ENCODE measurements at places on chromosomes 3 and 15. TPM values are rescaled to one million over a fixed set of nuclear protein-coding genes. Genes with fewer than 3 reads are reported as not detected.

The CASR gene
- not detected for total RNA-seq

The XIRP1 gene
- 0.44 TPM for total RNA-seq

DNA sequence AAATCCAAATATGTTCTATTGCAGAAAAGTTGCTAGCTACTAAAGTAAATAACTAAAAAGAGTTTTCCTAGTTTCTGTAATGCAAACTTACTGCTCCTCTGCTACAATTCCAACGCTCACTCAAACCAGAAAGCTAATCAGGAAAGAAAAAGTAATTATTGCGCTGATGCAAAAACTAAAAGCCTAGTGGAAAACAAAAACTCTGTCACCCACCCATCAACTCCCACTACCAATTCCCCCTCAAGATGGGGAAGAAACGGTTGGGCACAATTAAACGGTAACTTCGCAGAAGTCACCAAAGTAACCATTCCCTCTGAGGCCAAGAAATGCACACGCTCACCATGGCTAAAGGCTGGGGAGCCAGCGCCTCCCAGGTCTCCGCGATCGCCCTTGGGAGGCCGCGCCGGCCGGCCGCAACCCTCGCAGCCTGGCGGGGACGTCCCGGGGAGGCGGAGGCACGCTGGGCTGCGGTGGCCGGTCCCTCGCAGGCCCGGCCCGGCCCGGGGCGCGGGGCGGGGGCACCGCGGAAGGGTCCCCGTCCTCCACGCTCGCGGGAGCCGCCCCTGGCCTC is 684 bp downstream of the SLTM start:
- H3K4me1 ChIP-seq: no peaks in the 10 kb centered on the region
- peak overlapping the region; percentile 91 for H3K4me3 ChIP-seq
- H3K27ac ChIP-seq: peak overlapping the region; percentile 99
- no peaks in the 10 kb centered on the region for H3K27me3 ChIP-seq
- DNase-seq: no peak

DNA sequence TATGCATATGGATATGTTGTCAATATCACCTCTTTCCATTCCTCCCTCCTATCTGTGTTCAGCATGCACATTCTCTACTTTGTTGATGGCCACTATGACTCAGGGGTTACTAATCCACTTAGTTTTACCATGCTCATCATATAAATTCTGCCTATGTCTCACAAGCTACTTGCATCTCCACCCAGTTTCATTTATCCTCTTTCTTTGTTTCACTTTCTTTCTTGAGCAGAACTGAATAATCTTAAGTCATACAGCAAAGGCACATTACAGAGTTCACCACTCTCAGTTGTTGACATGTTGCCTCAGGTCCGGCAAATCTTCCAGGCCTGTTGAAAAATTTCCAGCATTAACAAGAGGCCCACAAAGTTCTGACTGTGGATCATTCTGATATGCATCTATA is 71.5 kb downstream of the SSR3 start:
- H3K36me3 ChIP-seq: no peaks in the 10 kb centered on the region
- peak overlapping the region; percentile 20 for H3K27ac ChIP-seq
- H3K4me3 ChIP-seq: no peak overlapping the region
- no peaks in the 10 kb centered on the region for H3K27me3 ChIP-seq

DNA sequence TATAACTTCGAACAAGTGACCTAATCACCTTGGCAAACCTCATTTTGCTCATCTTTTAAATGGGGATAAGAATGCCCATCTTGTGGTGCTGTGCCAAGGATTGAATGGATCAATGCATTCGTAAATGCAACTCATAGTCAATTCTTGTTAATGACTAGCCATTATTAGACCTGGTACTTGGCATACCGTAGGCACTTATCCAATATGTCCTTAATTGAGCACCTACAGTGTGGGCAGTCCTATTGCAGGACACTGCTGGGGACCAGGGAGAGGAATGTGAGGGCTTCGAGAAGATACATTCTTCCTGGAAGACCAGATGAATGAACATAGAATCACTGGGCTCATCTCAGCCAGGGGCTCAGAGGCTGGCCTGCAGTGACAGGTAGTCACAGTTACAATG is 177.2 kb upstream of the TLE3 start:
- H3K4me3 ChIP-seq: no peak overlapping the region
- no peaks in the 10 kb centered on the region for H3K36me3 ChIP-seq
- no peak overlapping the region for H3K27ac ChIP-seq

GRCh38 chr15:95091444-95091843 is 860.1 kb downstream of the MCTP2 start:
- no peaks in the 10 kb centered on the region for H3K36me3 ChIP-seq
- H3K27ac ChIP-seq: no peak overlapping the region
- DNase-seq: no peak
- no peak overlapping the region for H3K4me3 ChIP-seq

DNA sequence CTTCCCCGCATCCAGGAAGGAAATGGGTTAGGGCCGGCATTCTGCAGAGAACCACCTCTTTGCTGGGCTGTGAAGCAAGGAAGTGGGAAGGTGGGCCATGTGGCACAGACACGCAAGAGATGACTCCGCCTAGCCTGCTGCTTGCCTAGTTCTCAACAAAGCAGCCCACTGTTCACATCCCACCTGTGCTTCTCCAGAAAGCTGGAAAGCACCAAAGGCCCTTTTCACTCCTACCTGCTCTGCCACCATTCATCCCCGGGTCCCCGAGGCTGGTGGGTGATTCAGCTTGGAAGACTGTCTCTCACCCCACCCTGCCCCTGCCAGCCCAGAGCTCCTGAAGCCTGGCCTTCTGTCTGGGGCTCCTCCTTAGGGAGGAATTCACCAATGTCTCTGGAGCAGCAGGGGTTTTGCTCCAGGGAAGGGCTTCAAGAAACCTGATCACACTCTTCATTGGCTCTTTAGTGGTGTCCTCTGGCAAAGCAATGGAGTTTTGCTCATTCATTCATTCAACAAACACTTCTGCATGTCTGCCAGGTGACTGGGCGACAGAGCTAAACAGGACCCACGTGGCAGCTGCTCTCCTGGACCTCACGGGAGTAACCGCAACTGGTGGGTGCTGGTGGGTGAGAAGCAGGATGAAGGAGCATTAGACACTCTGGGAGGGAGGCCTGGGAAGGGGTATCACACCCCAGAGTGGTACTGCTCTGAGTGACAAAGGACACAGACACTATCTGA is 145.4 kb upstream of the TLE3 start:
- no peak overlapping the region for H3K4me3 ChIP-seq
- no peaks in the 10 kb centered on the region for H3K36me3 ChIP-seq
- no peaks in the 10 kb centered on the region for H3K4me1 ChIP-seq
- H3K27me3 ChIP-seq: no peaks in the 10 kb centered on the region
- no peak for DNase-seq
- H3K27ac ChIP-seq: no peak overlapping the region

- peak overlapping the region; percentile 99 for H3K27ac ChIP-seq
- no peaks in the 10 kb centered on the region for H3K36me3 ChIP-seq
- DNase-seq: no peak
- H3K27me3 ChIP-seq: no peaks in the 10 kb centered on the region
- no peak overlapping the region for H3K4me3 ChIP-seq
These were observed 220.8 kb upstream of the TPRG1 start for GRCh38 chr3:188950832-188951489.

DNA sequence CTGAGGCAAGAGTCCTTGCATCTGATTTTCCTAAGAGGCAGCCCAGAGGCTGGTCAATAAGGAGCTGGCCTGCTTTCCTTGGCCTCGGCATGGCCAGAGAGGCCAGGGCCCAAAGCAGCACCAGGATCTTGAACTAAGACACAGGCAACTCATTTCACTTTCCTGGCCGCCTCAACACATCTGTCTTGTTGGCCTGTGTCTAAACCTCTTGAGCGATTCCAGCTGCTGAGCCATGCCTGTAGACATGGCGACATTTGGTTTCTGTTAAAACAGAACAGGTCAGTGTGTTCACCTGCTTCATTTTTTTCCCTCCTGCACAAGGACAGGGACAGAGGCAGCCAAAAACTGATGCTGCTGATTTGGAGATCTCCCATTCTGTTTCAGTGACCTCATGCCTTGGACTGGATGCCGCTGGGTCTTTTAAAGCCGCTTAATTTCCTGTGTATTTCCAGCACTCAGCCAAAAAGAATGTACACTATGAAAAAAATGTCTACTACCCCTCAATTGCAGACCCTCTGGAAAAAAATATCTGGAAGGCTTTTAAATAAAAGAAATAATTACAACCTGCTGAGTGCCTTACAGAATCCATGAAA is 266.6 kb upstream of the ICE2 start:
- H3K4me1 ChIP-seq: no peaks in the 10 kb centered on the region
- no peaks in the 10 kb centered on the region for H3K27me3 ChIP-seq
- no peaks in the 10 kb centered on the region for H3K36me3 ChIP-seq

DNA sequence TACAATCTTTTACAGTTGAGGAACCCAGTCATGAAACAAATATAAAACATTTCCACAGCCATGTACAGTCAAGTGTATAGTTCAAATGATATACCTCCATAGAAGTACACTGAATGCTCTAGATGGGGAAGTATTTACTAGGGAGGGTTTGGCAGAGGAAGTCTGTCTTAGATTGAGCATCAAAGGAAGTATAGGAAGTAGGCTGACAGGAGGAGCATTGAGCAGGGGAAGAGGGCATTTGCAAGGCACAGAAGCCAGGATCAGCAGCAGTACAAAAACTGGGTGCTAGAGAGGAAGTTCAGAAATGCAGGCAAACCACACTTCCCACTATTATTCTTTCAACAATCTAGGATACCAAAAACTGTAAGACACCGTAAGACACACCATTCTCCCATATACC is 122.6 kb downstream of the ANO10 start:
- no peak overlapping the region for H3K27ac ChIP-seq
- no peak overlapping the region for H3K4me3 ChIP-seq
- H3K4me1 ChIP-seq: no peaks in the 10 kb centered on the region
- no peaks in the 10 kb centered on the region for H3K36me3 ChIP-seq
- no peaks in the 10 kb centered on the region for H3K27me3 ChIP-seq

GRCh38 chr3:19886404-19886803 is 47.6 kb downstream of the EFHB start:
- H3K36me3 ChIP-seq: no peaks in the 10 kb centered on the region
- H3K27me3 ChIP-seq: no peaks in the 10 kb centered on the region
- no peak overlapping the region for H3K27ac ChIP-seq
- no peak overlapping the region for H3K4me3 ChIP-seq
- no peak for DNase-seq

DNA sequence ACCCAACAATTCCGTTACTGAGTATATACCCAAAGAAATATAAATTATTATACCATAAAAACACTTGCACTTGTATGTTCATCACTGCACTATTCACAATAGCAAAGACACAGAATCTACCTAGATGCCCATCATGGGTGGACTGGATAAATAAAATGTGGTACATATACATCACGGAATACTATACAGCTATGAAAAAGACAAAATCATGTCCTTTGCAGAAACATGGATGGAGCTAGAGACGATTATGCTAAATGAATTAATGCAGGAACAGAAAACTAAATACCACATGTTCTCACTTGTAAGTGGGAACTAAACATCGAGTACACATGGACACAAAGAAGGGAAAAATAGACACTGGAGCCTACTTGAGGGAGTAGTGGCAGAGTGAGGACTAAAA is 185.3 kb downstream of the PYDC2 start:
- H3K4me3 ChIP-seq: no peak overlapping the region
- no peaks in the 10 kb centered on the region for H3K4me1 ChIP-seq
- no peak for DNase-seq
- no peaks in the 10 kb centered on the region for H3K36me3 ChIP-seq
- H3K27ac ChIP-seq: no peak overlapping the region

GRCh38 chr15:58393241-58393662 is 38.5 kb upstream of the LIPC start:
- H3K4me1 ChIP-seq: no peaks in the 10 kb centered on the region

GRCh38 chr15:91400481-91400880 is 300.4 kb downstream of the SV2B start:
- no peaks in the 10 kb centered on the region for H3K4me1 ChIP-seq
- no peak overlapping the region for H3K27ac ChIP-seq
- no peaks in the 10 kb centered on the region for H3K27me3 ChIP-seq
- no peak overlapping the region for H3K4me3 ChIP-seq
- H3K36me3 ChIP-seq: no peaks in the 10 kb centered on the region
- DNase-seq: no peak

DNA sequence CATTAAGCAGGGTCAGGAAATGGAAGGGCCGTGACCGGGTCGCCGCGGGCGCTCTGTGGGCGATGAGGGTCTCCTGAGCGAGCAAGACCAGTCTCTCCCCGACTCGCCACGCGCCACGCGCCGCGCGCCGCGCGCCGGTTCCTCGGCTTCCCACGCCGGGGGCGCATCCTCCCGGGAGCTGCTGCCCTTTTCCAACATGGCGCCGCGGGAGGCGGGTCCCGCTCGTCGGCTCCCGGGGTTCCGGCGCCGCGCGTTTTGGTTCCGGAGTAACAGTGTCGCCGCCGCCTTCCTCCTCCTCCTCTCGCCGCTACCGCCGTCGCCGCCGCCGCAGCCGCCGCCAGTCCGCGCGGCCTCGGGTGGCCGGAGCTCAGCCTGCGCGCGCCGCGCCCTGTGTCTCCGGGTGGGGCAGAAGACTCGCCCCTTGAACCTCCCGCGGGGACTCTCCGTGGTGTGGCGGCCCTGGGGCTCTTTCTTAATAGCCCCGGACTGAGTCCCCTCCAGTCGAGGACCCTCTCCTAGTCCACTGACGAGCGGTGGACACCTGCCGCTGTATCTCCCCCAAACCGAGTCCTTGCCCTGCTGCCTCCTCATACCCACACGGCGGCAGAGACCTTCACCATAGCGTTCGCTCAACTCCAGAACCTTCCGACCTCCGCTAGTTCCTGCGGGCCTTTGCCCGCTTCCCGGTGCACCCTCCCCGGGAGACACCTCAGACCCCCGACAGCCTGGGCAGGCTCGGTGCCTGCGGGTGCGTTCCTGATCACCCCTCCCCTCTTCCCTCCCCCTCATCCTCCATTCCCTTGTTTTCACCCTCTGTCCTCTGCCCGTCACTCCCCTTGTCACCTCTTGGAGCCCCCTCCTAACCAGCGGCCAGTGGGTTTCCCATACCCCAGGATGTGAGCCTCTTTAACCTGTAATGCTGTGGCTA is at the start of gene MAP2K5:
Gene MAP2K5, plus strand, starts transcription at position 284 of the 928 bp plus-strand sequence. Its CDS starts 633 bp downstream, at position 917.
- H3K36me3 ChIP-seq: no peaks in the 10 kb centered on the region
- H3K4me3 ChIP-seq: peak within 1 kb of the TSS; percentile 86
- peak; percentile 87 for DNase-seq
- no peaks in the 10 kb centered on the region for H3K4me1 ChIP-seq
- H3K27me3 ChIP-seq: no peaks in the 10 kb centered on the region
